Glomerular endothelial cell (primary cell): ENCODE measurements at places on chromosomes 16 and 17. TPM values are rescaled to one million over a fixed set of nuclear protein-coding genes. Genes with fewer than 3 reads are reported as not detected.

SPNS2 gene
- total RNA-seq: 69.1 and 92.0 TPM in 2 replicates

DNAAF1 gene
- not detected in 2 replicates for total RNA-seq

MT4 gene
- not detected in 2 replicates for total RNA-seq

NCBP3 gene
- 23.2 and 25.3 TPM in 2 replicates for total RNA-seq

OR3A2 gene
- not detected in 2 replicates for total RNA-seq

DNA sequence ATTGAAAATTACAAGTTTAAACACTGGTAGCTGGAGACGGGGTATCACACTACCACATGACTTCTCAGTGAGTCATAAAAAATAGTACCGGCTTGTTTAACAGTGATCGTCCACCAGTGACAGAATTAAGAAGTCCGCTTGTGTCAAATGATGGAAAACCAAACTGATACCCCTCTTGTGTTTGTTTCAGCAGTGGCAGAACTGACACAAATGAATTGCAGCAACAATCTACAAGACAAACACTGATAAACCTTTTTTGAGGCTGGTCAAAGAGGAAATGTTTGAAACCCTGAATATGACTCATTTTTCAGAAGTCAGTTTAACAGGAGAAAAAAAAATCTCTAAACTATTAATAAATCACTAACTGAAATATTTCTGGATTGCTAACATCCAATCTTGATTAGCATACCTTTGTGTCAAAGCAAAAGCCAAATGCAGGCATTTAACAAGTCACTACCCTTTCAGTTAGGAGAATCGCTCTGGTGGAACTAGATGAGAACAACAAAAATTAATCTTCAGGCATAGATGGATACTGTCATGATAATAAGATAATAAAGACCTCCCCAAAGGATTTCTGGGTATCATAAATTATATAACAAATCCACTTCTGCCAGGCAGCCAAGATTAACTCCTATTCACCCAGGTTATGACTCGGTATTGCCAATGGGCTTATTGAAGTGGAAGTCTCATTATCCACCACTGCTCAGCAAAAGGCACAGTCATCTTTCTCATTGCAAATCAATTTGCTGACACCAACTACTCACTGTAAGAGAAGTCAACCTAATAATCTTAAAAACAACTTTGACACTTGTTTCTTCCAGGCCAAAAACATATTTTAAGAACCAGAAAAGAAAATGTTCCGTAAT is 20.8 kb downstream of the DCUN1D3 start:
- no peak for DNase-seq

DNA sequence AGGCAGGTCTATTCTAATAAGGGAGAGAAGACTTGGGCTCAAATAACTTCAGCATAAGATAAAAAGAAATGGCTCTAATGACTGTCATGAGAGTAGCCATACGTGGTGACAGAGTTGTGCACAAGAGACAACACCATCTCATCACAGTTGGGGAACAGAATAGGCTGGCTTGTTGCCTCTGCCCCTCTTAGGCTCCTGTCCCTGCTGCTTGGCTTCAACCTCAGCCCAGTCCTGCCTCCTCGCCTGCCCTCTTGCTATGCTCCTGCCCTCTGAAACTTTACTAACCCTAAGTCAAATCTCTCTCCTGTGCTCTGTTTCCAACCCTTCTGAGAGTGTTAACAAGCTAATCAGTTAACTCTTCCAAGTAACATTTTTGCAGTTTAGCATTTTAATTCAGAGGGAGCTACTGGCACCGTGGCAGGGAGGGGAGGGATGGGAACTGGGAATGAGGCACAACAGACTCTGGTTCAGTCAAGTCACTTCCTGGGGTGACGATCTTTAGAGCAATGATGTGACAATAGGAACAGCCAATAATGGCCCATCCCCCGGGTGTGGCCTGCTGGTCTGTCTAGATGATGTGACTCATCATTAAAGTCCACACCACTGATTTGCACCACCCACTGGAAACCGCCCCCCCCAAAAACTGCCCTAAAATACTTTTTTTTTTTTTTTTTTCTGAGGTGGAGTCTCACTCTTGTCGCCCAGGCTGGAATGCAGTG is 35.5 kb downstream of the DNAH17 start:
- DNase-seq: no peak

DNA sequence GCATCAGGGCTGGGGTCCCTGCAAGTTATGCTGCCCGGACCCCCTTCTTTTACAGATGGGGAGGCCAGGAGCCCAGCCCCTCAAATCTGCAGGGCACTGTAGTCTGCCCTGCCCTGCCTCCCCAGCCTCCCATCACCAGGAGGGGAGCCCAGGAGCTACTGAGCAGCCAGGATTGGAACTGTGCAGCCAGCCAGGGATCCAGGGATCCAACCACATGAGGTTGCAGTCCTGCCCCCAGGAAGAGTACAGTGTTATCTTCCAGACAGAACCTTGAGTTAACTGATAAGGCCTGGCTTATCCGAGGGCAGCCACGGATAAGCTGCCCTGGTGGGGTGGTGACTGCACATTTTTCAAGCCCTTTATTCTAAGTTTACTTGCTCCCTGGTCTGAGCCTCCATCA is 11.4 kb upstream of the NDRG4 start:
- DNase-seq: no peak

GRCh38 chr17:66865151-66865550 is 30.2 kb downstream of the CACNG5 start:
- DNase-seq: no peak
